ENCODE measurements at places on chromosomes 7 and 10.

DNA sequence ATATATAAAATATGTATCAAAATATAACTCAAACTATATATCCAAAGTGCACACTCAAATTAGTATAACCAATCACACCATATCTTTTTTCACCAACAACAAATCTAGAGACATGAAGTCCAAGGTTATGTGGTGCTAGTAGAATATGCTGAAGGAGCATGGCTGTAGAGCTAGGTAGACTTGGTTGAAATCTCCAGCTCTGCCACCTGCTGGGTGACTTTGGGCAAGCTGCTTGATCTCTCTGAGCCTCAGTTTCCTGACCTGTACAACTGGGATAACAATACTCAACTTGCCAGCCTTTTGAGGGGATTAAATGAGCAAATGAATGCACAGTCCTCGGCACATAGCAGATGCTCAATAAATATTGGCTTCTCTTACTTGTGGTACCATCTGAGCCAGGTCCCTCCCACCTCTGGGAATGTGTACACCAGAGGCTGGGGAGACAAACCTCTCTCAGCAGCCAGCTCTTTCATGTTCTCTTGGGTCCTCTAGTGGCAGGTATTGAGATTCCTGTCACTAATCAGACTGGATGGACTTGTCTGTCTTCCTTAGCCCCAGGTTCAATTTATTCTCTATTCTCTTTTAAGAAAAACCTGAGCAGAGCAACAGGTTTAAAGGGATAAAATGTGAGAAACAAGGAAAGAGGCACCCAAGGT is 94.3 kb upstream of the PDE1C start:
- no peak for DNase-seq

GRCh38 chr7:2729031-2729892 is 41.3 kb downstream of the AMZ1 start:
- DNase-seq: no peak

DNA sequence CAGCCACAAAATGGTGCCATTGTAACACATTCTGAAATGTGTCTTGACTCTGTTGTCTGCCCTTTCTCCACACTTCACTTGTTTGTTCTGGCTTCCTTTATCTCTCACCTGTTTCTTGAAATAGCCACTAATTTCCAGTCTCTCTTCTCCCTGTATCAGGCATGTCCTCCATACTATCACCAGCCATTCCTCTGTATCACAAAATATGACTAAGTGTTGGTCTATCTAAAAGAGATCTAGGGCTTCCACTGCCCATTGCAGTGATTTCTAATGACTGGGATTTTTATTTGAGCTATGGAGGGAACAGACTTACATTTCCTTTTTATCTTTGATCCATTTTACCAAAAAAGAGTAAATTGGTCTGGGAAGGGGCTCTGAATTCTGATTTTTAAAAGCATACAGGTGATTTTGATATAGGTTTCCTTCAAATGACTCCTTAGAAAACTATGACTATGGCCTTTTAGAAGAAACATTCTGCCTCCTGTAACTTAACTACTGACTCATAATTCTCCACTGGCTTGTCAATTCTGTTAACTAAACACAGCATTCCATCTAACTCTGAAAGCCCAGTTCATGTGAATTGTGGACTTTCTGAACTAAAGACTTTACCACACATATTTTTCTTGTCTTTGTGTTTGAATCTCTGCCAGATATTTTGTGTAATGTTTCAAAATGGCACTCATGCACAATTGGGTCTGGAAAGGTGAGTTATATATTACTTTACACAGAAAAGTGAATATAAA is 1121.4 kb downstream of the XPNPEP1 start:
- DNase-seq: no peak

DNA sequence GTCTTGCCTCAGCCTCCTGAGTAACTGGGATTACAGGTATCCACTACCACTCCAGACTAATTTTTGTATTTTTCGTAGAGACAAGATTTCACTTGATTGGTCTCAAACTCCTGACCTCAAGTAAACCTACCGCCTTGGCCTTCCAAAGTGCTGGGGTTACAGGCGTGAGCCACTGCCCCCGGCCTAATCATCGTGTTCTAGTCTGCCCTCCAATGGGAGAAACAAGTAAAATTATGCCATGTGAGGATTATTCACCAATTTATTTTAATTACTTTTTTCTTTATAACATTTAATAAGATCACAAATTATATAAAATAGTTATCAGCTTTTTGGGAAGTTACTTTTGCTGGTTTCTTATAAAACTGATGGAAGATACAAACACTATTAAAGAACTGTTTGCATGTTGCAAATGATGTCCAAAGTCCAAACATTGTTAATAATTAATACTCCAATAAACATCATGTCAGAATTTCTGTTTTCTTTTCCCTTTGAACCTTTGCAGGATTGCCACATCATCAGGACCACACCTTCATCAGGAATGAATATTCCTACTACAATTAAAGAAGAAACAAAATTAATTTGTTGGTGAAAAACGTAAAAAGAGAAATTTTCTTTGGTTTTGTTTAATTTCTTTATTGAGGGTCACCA is 786 bp upstream of the AKR1C4 start:
- no peak for DNase-seq

- no peak for DNase-seq
These were observed 41.1 kb downstream of the SIRT1 start for GRCh38 chr10:67925449-67926005.

DNA sequence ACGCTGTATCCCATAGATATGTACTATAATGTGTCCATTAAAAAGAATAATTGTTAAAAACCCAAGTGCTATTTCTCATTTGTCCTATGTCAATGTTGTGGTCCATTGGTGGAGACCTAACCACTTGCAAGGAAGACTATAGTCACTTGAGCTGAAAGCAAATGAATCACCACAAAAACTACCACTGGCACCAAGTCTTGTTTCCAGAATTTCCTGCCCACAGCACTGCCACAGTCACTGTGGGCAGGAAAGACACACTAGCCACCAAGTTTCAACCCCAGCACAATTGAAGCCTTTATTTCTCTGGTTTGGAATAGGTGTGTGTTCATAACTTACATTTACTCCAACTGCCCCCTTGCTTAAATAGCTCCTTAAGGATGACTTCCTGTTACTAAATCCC is 12.4 kb downstream of the DIP2C start:
- DNase-seq: no peak

- DNase-seq: no peak
These were observed 90.5 kb upstream of the SDK1 start for GRCh38 chr7:3210531-3210930.

GRCh38 chr10:12413369-12413711 is 64.0 kb downstream of the CAMK1D start:
- DNase-seq: no peak

DNA sequence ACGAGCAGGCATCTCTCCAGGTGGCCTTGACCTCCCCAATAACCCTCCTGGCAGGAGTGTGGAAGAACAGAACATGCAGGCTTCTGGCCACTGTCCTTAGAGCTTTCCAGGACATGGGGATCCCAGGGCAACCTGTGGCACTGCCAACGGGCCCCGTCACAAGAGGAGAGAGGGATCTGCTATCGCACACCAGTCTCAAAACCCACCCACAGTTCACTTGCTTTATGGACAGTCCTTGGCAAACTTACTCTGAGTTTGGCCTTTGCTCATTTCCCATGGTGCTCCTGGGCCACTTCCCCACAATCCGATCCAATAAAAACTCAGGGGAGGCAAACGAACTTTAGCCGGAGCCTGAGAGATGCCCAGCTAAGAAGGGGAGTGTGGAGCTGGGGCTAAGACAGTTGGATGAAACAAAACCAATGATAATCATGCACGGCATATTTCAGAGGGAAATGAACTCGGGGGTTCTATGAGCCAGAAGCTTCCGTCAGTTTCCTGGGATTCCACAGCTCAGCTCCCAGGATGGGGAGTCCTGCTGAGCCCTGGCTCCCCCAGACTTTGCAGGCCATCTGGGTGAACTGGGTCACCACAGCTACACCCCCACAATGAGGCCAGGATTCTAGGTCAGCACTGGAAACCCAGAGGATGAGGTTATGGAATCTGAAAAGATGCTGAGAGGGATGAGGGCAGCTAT is 158.4 kb downstream of the NEURL1 start:
- DNase-seq: no peak

- DNase-seq: no peak
These were observed 110.4 kb downstream of the PON1 start for GRCh38 chr7:95213809-95214492.

DNA sequence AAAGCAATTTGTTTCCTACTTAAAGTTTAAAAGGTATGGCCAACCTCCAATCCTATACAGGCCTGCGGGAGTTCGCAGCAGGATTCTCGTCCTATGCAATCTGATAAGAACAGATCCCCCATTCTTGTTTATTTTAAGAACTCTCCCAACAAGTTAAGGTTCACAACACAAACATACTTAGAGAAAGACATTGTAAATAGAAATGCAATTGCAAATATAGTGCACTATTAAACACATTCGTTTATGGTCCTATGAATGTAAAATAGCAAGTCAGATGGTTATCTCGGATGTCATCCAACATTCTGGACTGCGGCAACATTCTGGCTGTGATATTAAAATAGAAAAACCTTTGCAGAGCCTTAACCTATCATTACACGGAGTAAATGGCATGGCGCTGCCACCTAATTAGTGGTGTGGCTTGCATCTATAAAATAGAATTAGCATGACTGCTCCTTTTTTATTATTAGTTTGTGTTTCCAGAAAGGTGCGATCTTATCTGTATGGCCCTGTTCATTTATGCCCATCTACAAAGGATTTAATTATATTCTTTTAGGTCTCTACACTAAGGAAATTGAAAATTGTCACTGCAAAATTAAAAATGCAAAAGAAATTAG is 37.0 kb downstream of the BEND7 start:
- no peak for DNase-seq

GRCh38 chr10:24376731-24377130 is 167.8 kb downstream of the KIAA1217 start:
- DNase-seq: no peak

GRCh38 chr10:73591935-73592699 is 975 bp upstream of the USP54 start:
- no peak for DNase-seq

DNA sequence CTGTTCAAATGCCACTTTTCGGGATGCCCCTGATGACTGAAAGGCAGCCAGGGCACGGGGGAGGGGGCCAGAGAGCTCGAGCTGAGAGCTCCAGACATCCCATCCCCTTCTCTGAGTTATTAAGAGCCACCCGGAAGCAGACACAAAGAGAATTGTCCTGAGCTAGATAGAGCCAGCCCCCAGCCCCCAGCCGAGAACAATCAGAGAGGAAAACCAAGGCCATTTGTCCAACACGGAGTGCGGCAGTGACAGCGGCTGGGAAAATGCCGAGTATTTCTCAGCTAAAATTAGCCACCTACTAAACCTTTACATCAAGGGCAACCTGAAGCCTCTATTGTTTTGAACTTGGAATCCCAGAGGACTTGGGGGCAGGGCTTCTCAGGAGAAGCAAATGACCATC is 51.0 kb downstream of the UNC5B start:
- DNase-seq: no peak

GRCh38 chr10:104002911-104003310 is 36.0 kb downstream of the SLK start:
- no peak for DNase-seq

GRCh38 chr10:123175389-123176387 is 21.5 kb downstream of the BUB3 start:
- DNase-seq: no peak

Data from T-helper 22 cell (primary cell).